ENCODE measurements at places on chromosomes 12 and 14.

GRCh38 chr12:28425526-28425925 is 235.3 kb downstream of the CCDC91 start:
- DNase-seq = no peak

- no peak for DNase-seq
Measured at GRCh38 chr12:31218203-31219025, 107.5 kb downstream of the SINHCAF start.

DNA sequence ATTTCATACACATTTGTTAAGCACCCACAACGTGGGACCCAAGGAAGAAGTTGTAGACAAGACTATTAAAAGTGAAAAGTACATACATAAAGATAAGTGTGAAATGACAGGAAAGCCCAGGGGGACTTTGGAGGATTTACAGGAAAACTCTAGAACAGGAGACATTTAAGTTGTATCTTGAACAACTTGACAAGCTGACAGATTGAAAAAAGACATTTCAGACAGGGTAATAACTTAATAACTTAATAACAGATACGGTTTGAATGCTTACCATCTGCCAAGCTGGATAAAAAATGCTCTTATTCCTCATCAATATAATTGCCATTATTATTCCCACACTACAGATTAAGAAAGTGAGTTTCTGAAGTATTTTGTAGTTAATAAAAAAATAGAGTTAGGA is 229.7 kb upstream of the SYT10 start:
- no peak for DNase-seq

DNA sequence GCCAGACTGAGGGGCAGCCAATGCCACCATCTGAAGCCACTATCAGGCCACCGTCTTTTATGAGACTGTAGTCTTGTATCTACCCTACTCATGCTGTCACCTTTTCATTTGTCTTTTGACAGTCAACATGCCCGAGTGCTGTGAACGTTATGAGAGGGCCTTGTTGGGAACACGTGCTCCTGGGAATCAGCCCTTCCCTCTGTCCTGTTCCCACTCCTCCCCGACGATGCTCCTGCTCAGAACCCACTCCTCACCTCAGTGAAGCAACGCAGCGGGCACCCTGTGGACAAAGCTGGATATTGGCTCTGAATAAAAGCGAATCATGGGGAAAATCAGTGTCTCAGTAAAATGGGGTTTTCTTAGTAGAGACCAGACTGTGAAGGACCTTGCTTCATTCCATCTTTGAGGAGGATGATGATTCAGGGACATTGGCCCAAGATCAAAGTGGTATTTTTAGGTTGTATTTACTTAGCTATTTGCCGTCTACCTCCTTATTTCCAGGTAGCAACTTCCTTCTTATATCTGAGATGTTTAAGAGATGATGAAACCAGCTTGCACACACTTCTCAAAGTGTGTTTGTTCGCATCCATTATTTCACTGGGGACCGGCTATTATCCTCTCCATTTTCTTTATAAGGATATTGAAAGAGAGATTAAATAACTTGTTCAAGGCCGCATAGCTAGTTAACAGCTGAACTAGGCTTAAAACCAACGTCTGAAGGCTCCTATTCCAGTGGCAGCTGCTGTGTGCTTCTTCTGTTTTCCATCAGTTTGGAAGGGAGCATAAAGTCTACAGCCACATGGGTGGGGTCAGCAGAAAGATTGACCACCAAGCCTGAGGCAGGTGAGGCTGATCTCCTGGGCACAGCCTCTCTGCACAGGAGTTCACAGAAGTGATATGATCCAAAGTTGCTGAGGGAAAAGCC is 43.9 kb upstream of the CTDSP2 start:
- no peak for DNase-seq

DNA sequence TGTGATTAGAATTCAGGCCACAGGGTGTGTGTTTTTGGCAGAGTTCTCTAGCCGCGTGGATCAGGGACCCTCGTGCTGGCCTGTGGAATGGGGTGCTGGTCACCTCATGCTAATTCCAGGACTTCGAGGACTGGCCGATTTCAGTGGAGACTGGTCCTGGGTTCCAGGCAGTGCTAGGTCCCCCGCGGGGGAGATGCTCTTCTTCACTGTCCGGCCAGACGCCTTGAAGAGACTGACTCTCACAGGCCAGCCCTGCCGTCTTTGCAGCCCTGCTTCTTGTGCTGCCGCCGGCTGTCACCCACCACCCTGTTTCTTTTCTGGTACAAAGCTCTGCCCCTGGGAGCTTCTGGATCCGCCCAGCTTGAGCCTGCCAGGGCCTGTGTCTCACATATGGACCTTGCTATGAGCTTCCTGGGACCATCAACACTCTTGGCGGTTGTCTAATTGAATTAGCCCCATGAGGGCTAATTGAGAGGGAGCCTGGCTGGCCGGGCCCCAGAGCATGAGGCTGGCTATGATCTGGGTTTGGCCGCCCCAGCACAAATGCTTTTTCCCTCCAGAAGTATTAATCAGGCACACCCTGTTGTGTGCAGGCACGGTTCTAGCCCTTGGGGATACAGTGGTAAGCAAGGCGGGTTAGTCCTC is 8.2 kb downstream of the MLXIP start:
- DNase-seq = no peak

DNA sequence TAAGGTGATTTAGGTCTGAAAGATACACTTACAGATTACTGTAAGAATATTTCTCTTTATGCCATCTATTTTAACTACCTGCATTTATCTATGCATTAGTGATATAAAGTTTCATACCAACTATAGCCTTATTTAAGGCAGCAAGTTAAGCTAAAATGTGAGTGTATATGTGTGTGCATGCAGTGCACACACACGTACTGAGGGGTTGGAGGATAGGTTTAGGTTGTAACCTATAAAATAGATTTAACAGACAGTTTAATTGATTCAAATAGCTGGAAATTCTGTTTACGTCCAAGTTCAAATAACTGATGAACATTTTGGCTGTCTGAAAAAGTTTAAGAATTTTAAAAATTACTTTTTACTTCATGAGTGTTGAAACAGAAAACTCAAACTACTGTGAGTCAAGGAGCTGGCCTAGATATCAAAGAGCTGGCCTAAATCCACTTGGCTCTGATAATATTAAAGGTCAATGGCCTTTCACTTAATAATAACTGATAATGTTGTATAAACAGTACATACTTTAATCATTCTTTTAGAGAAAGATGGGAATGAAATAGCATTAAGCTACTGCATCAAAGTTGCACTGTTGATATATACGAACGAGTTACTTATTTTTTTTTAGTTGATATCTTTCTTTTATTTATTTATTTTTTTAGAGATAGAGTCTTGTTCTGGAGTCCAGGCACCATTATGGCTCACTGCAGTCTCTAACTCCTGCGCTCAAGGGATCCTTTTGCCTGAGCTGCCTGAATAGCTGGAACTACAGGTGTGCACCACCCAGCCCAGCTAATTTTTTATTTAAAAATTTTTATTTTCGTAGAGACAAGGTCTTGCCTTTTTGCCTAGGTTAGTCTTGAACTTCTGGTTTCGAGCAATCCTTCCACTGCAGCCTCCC is 13.8 kb upstream of the KCNJ8 start:
- peak; percentile 52 for DNase-seq

- DNase-seq = no peak
Measured at GRCh38 chr12:39372929-39373328, 70.0 kb downstream of the KIF21A start.

- DNase-seq = no peak
Measured at GRCh38 chr12:112932485-112933128, 5.7 kb upstream of the OAS3 start.

DNA sequence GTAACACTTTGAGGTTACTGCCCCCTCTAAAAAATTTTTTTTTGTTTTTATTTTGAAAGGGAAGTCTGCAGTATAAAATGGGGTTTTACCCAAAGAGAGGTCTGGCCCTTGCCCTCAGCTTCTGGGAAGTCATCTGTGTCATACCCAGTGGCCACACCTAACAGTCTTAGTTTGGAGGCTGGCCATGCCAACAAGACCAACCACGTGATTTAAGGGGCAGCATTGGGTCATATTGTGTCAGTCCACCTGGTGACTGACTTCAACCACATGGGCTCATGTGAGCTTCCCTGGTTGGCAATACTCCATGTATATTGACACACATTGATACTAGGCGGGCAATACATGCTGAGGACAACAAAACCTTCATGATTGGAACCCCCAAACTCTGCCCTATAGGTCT is 173.9 kb downstream of the GXYLT1 start:
- no peak for DNase-seq

DNA sequence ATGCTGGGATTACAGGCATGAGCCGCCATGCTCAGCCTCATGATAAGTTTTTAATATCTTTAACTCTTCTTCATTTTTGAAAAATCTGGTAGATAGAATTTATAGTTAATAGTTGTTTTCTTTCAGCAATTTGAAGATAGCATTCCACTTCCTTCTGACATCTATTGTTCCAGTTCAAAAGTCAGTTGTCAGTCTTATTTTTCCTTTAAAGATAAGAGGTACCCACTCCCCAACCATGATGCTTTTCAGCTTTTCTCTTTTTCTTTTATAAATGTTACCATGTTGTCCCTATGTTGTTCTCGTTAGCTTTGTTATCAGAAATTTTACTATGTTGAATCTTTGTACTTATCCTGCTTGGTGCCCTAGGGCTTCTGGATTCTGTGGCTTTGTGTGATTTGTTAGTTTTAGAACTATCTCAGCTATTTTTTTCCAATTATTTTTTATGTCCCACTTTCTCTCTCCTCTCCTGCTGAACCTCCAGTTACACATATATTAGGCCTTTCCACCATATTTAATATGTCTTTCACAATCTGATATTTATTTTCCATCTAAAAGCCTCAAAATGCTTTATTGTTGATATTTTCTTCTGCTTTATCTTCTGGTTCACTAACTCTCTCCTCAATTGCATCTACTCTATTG is 181.6 kb upstream of the FOXN3 start:
- no peak for DNase-seq

DNA sequence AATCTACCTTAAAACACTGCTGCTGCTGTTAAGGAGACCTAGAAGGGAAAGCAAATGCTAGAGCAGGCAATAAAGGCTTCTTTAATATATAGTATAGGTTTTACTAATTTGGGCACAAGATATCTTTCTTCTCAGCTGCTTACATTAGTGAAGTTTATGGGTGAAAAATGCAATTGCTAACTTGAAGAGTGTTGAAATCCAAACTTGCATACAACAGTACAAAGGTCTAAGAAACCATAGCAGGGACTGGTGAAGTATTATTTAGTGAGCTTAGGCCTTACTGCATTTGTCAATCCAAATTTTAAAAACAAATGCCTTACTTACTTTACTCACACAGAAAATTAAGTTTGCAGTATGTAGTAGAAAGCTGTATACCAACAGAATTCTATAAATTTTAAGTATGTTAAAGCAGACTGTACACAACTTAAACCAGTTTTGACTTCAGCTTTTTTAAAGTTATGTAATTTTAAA is 1.4 kb upstream of the AP4S1 start:
- no peak for DNase-seq

DNA sequence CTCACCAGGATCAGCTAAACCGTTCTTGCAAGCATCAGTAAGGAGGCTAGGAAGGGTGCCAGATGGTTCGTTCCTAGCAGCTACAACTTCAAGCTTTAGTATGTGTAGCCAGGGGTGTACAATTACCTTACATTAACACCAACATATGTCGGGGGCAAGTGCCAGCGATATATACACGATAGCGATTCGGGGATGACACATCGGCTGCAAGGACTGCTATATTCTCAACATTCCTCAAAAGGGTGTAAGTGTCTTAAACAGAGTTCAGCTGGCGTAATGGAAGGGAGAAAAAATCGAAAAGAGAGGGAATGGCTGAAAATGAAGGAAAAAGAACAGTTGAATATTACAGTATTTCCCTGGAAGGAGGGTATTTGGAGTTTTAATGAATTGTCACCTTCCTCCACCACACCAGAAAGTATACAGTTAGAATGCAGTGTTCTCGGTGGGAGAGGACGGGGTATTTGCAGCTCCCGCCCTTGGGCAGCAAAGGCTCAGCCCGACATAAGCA is 545 bp downstream of the LIMA1 start:
- DNase-seq = no peak

GRCh38 chr12:49121047-49121696 is 10.0 kb downstream of the TUBA1B start:
- no peak for DNase-seq

DNA sequence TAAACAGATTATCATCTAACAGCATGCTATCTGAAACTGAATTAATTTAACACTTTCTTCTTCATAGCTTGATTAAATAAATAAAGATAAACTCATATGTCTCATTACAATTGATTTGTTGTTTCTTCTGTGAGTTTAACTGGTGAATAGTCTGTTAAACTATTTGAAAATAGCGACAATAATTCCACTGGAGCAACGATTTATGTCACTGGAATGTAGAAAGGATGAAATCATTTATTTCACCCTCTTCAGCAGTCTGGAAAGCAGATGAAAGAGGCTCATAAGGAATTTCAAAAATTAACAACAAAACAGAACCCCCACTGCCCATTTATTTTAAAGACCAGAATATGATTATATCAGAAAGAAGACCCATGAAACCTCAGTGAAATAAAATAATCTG is 1165.1 kb upstream of the USP15 start:
- DNase-seq = no peak

GRCh38 chr12:128857133-128857763 is 4.0 kb downstream of the GLT1D1 start:
- DNase-seq = no peak

GRCh38 chr12:113862590-113863454 is 103.3 kb downstream of the RBM19 start:
- DNase-seq = no peak

- DNase-seq = no peak
Measured at GRCh38 chr14:65198346-65198745, 96.0 kb upstream of the MAX start.

GRCh38 chr12:29157486-29157946 is 8.4 kb downstream of the FAR2 start:
- DNase-seq = no peak

GRCh38 chr14:31510222-31510621 is 22.4 kb upstream of the GPR33 start:
- no peak for DNase-seq

- no peak for DNase-seq
Measured at GRCh38 chr14:70718383-70719118, 76.8 kb downstream of the TTC9 start.

GRCh38 chr14:73817020-73817655 is 34.5 kb upstream of the PTGR2 start:
- DNase-seq = no peak

GRCh38 chr14:60723116-60723906 is 840 bp downstream of the SIX4 start:
- DNase-seq = peak; percentile 43

DNA sequence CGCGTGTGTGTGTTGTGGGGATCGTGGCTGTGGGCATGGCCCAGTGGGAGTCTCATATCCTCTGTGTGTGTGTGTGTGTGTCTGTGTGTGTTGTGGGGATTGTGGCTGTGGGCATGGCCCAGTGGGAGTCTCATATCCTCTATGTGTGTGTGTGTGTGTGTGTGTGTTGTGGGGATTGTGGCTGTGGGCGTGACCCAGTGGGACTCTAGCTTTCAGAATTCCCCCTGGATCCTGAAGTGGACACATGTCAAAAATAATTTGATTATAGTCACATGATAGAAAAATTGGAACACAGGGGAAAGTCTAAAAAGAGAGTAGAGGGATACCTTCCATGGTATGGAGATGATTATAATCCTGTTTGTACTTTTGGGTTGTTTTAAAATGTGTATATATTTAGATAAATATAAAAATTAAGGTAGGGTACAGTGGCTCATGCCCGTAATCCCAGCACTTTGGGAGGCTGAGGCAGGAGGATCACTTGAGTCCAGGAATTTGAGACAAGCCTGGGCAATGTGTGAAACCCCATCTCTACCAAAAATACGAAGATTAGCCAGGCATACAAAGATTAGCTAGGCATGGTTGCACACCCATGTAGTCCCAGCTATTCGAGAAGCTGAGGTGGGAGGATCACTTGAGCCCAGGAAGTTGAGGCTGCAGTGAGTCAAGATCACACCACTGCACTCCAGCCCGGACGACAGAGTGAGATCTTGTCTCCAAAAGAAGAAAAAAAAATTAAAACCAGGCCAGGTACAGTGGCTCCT is 11.0 kb downstream of the PAPLN start:
- no peak for DNase-seq
